ENCODE measurements at places on chromosomes 4 and X.
A peak's percentile ranks its signal among the peaks of the same experiment; 100 is the strongest.

DNA sequence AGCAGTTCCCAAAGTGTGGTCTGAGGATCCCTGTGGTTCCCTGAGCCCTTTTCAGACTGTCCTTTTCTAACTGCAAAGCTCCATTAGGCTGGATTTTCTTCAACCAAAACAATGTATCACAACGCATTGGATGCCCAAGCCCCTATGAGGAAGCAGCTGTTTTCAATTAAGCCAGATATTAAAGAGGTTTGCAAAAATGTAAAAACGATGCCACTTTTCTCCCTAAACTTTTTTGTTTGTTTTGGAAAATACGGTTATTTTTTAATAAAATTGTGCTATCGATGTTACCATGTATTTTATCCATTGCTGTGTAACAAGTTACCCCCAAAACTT lies 170.4 kb upstream of the BCOR start:
- peak; percentile 53 for DNase-seq

DNA sequence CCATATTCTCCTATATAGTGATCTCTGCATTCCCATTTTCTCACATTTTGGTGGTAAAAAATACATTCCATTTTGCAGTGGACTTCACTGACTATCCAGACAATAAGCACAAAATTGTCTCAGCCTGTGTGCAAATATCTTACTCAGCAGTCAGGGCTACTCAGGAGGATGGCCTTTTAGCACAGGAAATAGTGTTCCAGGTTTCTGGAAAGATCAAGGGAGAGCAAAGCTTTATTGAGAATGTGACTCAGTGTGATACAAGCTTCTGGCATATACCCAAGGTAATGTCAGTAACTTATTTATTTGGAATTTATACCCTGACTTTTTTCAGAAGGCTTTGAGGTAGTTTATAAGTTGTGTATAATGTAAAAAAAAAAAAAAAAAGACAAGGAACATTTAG lies 233.4 kb downstream of the TEX13A start:
- no peak for DNase-seq

DNA sequence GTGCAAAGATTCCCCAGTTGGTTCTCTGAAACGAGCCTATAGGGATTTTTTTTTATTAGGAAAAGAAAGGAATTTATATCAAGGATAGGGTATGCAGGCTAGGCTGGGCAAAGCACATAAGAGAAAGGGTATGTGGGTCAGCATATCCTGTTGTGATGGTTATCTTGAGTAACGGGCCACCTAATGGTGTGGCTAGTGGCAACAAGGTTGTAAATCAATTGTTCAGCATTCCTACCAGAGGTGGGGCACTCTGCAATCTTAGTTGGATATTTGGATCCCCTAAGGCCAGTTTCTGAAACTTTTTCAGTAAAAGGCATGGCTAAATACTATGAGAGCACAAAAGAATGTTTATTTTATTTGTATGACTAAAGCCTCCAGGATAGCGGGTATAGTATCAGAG lies 42.7 kb downstream of the DCAF12L1 start:
- no peak for DNase-seq

- DNase-seq = peak; percentile 64
Measured at GRCh38 chr4:83043801-83044407, 8.9 kb downstream of the COPS4 start.

DNA sequence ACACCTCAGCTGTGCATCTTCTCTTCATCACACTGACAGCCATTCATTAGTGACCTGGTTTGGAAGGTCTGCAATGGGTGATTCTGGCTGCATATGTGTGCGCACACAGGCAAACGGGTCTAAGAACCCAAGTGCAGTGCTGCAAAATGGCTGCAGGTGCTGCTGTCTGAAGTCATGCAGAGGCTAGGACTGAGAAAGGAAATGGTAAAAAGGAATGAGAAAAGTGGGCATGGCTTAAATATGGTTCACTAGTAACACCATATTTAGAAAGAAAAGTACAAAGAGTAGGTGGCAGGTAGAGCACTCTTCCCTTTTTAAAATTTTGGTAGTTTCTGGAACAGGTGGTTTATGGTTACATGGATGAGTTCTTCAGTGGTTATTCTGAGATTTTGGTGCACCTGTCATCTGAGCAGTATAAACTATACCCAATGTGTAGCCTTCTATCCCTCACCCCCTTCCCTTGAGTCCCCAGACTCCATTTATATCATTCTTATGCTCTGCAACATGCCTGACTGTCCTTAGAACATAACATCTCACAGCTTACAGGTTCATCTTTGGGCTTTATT lies 78.4 kb downstream of the CCNG2 start:
- DNase-seq = no peak

DNA sequence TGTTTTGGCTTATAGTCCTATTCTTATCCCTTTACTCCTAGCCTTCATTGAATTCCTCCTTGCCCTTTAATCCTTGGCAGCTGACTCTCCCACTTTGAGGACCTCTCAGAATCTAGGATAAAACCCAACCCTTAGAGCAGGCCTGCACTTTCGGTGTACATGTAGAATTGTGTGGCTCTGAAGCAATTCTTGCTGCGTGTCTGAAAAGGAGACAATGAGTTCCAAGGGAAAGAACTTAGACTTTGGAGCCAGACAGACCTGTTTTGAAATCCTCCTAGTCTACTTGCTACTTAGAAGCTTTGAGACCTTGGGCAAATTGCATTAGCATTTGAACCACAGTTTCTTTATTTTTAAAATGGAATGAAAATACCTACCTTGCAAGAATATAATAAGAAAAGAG lies 175.2 kb downstream of the BEND2 start:
- DNase-seq = no peak

GRCh38 chr4:52157641-52158316 lies 106.7 kb downstream of the SPATA18 start:
- DNase-seq = peak; percentile 26

GRCh38 chr4:121209171-121209570 lies 45.0 kb upstream of the TNIP3 start:
- peak; percentile 82 for DNase-seq

Data from AG10803 (cell line).